Esophagus muscularis mucosa (tissue), 4 donors: ENCODE measurements at places on chromosomes 1 and 21. TPM values are rescaled to one million over a fixed set of nuclear protein-coding genes. Genes with fewer than 3 reads are reported as not detected.

GRCh38 chr1:35600593-35600992, 27.5 kb downstream of the TFAP2E start:
- DNase-seq = no peak
- H3K4me1 ChIP-seq = no peaks in the 10 kb centered on the region
- no peak overlapping the region for H3K27ac ChIP-seq
- no peak overlapping the region for H3K4me3 ChIP-seq

DNA sequence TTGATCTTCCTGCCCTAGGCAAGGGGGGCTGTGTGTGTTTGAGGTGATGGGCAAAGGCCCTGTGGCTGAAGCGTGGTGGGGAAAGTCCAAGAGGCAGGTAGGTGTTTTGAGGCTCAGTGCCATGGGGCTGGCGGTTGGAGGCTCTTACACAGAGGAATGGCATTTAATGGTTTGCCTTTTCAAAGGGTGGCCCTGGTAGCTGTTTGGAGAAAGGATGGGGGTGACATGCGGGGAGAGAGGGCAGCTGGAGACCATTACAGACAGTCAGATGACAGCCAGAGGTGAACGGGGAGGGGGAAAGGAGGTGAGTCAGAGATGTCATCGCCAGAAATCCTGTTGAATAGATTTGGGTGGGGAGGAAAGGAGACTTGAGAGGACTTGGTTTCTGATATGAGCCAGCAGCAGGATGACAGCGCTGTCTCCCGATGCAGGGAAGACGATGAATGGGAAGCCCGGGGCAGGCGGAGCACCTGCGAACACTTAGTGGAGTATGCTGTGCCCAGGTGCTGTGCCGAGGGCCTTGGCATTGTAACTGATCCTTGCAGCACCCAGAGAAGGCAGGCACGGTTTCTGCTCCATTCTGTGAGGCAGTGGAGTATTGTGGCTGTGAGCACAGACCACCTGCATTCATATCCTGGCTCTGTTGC, 56.3 kb downstream of the MAN1C1 start:
- no peaks in the 10 kb centered on the region for H3K27me3 ChIP-seq
- no peak for DNase-seq
- no peaks in the 10 kb centered on the region for H3K36me3 ChIP-seq

- H3K27me3 ChIP-seq = no peaks in the 10 kb centered on the region
- H3K4me1 ChIP-seq = no peaks in the 10 kb centered on the region
Measured at GRCh38 chr1:167158111-167158812, 62.4 kb upstream of the POU2F1 start.

GRCh38 chr1:214086945-214087344, 99.2 kb downstream of the PROX1 start:
- no peaks in the 10 kb centered on the region for H3K27me3 ChIP-seq
- no peak overlapping the region for H3K4me3 ChIP-seq
- no peaks in the 10 kb centered on the region for H3K4me1 ChIP-seq
- no peak overlapping the region for H3K27ac ChIP-seq
- DNase-seq = no peak

DNA sequence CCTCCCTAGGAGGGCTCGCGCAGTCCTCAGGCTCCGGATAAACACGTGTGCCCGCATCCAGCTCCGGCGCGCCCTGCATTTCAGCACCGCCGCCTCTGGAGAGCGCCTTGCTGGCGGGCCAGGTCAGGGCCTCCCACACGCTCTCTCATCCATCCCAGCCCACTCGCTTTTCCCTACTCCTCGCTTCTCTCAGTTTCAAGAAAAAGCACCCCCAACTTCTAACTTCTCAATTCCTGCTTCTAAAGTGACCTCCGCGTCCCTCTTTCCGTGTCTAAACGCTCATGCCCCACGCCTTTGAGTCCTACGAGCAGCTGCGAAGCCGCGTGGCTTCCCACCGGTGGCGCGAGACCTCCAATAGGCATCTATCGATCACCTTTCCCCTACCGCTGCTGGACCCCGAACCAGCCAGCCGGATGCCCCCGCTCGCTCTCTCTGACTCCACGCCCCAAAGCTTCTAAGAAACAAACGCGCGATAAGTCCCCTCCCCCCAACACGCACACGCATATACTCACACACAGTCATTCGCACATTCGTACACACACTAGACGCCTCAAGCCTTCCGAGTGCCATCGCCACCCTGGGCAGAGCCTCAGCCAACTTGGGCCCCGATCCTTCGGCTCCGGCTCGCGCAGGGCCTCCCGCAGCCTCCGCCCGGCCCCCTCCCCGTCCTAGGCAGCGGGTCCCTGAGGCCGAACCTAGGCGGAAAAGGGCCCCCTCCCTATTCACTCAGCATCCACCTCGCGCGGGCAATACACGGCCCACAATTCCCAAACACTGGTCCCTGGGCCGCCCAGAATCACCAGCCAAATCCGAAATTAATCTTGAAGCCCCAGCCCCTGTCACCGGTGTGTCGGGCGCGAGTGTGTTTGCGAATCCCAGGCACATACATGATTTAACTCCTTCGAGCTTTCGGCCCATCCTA, 1.1 kb downstream of the NMNAT2 start:
- peak overlapping the region; percentile 46 for H3K4me3 ChIP-seq
- DNase-seq = no peak
- no peak overlapping the region for H3K27ac ChIP-seq
- H3K4me1 ChIP-seq = peaks cover 22% of the 10 kb centered on the region
- no peaks in the 10 kb centered on the region for H3K36me3 ChIP-seq
- peaks cover 20% of the 10 kb centered on the region for H3K27me3 ChIP-seq

GRCh38 chr1:118143121-118143520, 41.9 kb downstream of the SPAG17 start:
- no peak for DNase-seq
- no peak overlapping the region for H3K27ac ChIP-seq
- no peaks in the 10 kb centered on the region for H3K36me3 ChIP-seq
- no peak overlapping the region for H3K4me3 ChIP-seq

BLACAT1 gene
- not detected for total RNA-seq

ZMPSTE24 gene
- total RNA-seq = 49.8 TPM

MAGI3 gene
- 21.7 TPM for total RNA-seq

RBP7 gene
- total RNA-seq = 23.3 TPM
